ENCODE measurements at places on chromosomes 4 and X.

DNA sequence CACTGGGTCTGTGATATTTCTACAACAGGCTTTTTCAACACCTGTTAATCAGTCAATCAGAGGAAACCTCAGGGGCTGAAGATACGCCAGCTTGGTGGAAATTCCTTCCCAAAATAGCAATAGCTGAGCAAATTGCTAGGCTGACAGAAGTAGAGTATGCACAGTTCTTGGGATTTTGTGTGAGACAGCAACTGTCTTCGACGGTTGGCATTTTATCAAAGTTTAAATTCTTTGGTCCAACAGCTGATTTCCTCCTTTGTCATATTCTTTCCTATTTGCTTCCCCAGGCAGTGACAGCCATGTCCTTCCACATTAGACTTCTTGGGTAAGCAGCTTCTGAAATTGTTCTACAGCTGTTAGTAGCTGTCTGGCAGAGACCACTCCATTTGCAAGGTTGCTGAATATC lies 8.0 kb upstream of the PALLD start:
- DNase-seq = no peak

DNA sequence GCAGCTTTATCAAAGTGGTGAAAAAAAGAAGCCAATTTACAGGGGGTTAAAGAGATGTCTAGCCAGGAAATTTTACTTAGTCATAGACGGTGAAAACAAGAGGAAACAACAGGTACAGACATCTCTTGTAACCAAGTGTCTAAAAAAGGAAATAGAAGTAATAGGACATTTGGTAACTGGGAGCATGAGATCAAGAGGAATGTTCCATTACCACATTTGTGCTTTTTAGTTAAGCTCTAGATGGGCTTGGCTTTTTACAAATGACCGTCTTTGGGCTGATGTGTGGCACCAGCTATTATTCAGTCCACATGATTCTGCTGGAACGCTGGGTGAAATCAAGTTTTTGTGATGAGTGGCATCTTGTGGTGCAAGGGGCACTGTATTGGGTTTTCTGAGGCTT lies 179.5 kb downstream of the SMIM20 start:
- DNase-seq = no peak

DNA sequence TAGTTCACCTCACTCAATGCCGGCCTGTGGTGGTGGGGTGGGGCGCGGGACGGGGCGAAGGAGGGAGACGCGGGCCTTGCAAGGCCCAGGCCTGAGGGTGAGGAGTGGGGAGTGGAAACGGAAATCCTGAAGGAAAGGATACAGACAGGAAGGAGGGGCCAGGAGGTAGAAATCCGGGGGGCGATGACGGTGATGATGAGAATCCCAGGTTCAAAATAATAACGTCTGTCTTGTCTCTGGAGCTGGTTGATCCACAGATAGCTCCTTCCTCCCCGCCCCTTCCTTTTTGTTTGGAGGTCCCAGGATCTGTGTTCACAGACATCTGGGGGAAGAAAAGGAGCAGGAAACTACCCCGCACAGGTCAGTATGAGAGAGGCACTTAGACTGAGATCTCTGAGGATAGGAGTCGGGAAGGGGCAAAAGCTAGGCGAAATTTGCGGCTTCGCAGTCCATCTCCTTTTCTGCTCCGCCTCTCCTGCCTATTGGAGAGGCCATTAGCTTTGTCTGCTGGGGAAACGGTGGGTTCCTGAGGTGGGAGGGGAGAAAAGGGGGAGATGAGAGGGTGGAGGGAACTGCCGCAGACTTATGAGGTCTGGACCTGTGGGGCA lies 746 bp downstream of the TCEAL7 start:
- no peak for DNase-seq

- DNase-seq = no peak
These were observed 92.9 kb upstream of the MSX1 start for GRCh38 chr4:4766564-4766963.

- DNase-seq = no peak
These were observed 33.1 kb upstream of the USP51 start for GRCh38 chrX:55522596-55523276.

DNA sequence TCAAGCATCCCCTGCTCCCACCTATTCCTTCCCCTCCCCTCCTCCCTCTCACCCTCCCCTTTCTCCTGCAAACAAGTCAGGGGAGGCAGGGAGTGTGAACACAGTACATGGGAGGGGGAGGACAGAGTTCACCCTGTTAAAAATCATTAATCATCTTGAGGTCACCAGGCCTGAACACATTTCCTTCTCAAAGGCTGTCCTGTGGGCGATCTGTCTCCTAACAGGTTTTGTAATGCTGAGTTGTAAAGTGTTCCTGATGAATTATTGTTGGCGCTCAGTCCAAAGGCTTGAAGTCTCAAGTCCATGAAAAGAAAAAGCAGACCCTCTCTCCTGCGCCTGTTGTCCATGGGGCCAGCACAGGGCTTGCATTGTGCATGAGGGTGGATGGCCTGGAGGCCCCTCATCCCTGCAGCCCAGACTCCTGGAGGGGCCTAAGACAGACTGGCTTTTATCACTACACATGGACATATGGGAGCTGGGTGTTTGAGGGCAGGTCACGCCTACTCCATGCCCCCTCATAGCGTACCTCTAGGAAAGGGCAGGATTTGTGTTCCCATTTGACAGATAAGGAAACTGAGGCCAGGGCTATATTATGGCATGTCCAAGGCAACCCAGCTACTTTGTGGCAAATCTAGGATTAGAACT lies 189.1 kb downstream of the RAB28 start:
- no peak for DNase-seq

DNA sequence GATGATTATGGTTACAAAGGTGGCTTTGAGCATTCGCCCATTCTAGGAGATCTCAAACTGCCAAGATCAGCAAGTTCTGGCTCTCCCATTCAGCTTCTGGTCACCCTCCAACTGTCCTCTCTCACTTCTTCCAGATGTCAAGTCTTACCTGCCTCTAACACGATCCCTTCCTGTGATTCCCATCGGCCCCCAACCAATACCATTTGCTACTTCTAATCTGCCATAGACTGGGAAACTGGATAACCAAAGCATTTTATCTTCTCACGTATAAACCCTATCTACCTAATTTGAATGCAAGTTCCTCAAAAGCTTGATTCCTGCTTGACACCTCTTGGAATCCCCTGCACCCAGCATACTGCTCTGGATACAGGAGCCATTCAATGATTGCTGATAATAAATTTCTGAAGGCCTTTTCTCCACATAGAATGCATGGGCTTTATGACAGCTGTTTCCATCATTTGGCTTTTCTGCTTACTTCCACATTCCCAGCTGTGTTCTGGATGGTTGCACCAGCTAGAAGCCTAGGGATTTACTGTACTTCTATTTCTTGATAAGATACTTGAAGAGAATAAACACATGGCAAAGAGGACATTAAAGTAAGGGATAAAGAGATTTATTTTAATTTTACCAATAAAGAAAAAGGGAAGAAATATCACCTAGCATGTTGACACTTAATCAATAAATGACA lies 9.6 kb downstream of the GPC4 start:
- no peak for DNase-seq

DNA sequence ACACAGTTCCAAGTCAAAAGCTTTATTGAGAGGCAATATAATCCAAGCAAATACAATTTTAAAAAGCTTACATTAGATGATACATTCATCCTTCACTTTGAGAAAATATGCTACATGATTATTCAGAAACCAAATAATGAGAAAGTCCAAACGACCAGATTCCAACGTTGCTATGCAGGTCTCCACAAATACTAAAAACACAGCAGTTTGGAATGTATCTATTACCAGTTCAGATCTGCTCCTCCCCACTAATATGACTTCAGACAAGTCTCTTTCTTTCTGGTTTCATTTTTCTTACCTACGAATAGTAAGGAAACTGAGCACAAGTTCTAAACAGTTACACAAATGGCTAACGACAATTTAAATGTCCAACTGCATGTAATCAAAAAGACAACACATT lies 9.5 kb downstream of the NAF1 start:
- no peak for DNase-seq

GRCh38 chr4:111836601-111837000 lies 308.7 kb upstream of the FAM241A start:
- DNase-seq = no peak

- no peak for DNase-seq
These were observed 117.2 kb downstream of the SLIT2 start for GRCh38 chr4:20368926-20369325.

- no peak for DNase-seq
These were observed 47.2 kb downstream of the SYNPO2 start for GRCh38 chr4:118935819-118936218.

DNA sequence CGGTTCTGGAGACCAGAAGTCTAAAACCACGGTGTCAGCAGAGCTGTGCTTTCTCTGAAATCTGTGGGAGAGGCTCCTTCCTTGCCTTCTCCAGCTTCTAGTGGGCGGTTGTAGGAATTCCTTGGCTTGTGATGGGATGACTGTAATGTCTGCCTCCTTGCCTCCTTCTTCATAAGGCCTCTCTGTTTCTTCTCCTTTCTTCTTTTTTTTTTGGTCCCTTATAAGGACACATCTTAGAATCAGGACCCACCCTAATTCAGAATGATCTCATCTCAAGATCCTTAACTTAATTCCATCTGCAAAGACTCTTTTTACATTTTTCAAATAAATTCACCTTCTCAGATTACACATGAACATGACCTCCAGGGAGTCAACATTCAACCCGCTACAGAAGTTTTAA lies 186.9 kb downstream of the STK32B start:
- no peak for DNase-seq

GRCh38 chr4:183356931-183357675 lies 34.9 kb upstream of the CLDN24 start:
- DNase-seq = no peak

DNA sequence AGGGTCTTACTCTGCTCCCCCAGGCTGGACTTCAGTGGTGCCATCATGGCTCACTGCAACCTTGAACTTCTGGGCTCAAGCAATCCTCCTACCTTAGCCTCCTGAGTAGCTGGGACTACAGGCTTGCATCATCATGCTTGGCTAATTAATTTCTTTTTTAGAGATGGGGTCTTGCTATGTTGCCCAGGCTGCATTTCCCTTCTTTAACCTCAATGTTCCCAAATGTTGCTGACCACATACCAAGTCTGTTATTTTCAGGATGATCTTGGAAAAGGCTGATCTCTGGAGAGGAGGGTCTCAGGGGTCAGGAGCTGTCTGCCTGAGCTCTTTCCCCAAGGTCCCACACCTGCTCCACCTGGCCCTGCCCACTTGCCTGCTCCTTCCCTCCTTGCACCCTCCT lies 13.0 kb downstream of the CACNA1F start:
- no peak for DNase-seq

- no peak for DNase-seq
These were observed 631 bp downstream of the EVC start for GRCh38 chr4:5711479-5712184.

DNA sequence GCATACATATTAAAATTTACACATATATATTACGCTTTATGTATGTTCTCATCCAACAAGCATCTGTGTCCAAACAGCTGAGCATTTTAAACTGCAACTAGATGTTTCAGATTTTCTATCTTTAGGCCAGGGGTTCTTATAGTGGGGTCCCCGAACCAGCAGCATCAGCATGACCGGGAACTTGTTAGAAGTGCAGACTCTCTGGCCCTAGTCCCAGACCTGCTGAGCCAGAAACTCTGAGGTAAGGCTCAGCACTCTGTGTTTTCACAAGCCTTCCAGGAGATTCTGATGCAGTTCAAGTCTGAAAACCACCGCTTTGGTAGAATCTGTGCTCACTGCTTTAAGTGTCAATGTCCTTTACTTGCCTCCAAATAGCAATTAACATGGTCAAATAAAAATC lies 266.2 kb upstream of the CASK start:
- DNase-seq = no peak

DNA sequence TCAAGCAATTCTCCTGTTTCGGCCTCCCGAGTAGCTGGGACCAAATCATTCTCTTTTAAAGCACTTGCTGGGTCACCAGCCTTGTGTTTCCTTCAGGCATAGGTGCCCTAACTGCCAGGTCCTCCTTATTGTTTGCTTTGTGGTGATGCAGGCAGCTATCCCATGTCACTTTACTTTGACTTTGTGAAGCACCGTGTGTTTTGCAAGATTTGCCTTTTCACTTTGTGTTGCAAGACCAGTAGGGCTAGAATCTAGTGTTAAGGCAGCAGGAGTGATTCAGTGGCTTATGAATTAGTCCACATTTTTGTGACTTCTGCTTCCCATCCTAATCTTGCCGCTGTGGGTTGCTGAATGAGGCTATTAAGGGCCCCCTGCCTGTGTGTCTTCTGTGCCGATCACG lies 20.2 kb downstream of the SYAP1 start:
- no peak for DNase-seq

DNA sequence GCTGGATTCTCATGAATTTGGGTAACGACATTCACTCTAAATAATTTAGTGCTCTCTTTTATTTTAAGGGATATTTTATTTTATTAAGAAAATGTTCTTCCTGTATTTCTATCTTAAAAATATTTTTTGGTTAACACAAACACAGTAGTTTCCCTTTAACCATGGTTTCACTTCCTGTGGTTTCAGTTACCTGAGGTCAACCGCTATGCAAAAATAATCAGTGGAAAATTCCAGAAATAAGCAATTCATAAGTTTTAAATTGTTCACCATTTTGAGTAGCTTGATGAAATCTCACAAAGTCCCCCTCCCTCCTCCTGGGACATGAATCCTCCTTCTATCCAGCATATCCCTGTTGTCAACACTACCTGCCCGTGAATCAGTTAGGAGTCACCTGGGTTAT lies 71.4 kb downstream of the GBA3 start:
- no peak for DNase-seq

- no peak for DNase-seq
These were observed 141.9 kb downstream of the SLIT2 start for GRCh38 chr4:20393486-20394100.

GRCh38 chr4:62640296-62640695 lies 1440.2 kb downstream of the ADGRL3 start:
- DNase-seq = no peak

DNA sequence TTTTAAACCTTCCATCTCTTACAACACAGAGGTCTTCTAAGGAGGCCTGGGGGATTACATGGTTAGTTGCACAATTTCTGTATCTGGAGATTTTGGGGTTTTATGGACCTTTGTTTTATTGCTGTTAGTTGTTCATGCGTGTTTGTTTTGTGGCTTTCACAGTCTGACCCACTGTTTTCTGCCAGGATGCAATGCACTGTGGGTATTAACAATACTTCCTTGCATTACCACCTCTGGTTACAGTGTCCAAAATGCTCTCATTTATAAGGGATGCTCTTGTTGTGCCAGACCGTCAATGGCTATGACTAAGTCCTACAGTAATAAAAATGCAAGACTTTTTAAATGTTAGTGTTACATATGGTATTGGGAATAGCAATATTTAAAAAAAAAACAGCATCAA lies 730.2 kb downstream of the KCTD8 start:
- DNase-seq = no peak

DNA sequence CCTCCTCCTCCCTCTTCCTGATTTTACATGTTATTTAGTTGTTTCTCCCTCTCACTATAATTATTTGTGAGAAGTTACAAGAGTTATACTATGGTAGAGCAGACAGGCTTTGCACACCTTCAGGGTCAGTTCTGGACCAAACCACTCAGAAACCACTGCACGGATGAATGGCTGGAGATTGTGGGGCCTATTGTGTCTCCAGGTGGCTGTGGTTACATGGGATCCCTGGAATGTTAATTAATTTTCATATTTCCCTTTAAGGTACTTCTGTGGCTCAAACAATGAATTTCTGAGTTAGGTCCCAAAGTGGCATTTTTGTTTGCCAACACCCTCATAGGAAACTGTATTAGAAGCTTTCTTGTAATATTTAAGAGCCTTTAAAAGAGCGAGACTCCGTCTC lies 151.9 kb downstream of the BMPR1B start:
- DNase-seq = no peak
